ENCODE measurements at places on chromosomes 6 and 20.

DNA sequence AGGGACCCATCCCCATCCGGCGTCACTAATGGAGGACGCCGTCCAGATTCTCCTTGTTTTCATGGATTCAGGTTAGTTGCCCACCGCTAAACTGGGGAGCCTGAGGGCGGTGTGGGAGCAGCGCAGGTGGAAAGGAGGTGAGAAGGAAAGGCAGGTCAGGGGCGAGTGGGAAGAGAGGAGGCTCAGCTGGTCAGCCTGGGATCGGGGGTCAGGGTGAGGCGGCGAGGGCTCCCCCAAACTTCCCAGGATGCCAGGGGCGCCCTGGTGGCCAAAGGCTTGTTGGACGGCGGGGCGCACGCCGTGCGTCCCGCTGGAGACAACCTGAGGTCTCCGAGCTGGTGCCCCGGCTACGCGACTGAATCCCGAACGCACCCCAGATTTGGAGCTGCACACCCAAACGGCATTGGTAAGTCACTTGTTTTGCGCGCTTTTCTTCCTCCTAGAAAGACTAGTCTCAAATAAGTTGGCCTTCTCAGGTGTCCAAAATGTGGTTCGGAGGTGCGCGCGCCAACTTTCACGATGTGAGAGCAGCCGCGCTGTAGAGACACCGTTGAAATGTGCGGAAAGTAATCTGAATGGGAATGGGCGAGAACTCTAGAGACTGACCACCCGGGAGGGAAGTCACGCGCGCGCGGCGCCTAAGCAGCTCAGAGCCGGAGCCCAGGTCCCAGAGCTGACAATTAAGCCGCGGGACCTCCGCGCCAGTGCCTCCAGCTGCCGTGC is 9.7 kb downstream of the GNAS-AS1 start:
- DNase-seq: no peak

DNA sequence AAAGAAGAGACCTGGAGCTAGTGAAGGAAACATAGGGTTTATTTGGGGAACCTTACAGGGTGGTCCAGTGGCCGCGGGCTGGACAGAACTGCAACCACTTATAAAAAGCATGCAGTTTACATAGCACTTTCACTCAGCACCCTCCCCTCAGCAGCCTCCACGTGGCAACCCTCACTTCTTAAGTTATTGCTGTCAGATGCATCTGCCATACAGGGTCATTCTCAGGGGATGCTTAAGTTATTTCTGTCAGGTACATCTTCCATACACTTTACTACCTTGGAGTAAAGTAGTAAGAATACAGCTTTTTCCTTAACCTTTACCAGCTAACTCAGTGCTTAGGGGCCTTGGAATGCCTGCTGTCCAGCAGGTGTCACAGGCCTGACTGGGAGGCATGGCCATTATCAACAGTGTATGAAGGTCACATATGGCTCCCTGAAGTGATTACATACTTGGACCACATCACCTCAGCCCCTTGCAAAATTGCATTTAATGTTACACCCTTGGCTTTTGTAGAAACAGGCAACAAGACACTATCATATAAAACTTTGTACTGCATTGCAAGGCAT is 2.0 kb upstream of the NOL7 start:
- no peak for DNase-seq

DNA sequence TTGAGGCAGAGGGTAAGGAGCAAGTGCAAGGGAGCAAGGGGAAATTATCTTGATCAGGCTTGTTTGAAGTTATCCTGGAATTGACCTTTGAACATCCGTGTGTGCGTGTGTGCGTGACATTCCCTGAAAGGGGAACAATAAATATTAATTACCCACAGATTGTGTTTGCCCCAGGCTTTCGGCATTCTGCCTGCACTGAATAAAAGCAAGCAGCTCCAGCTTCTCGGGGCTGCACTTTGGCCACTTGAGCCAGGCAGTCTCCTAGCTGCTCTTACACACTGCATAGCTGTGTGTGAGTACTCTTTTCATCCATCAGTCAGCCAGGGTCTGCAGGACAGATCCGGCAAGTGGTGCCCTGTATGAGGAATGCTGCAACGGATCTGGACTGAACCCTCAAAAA is 107.7 kb upstream of the BTN3A2 start:
- DNase-seq: no peak

GRCh38 chr6:143675946-143676345 is 1.8 kb upstream of the PHACTR2 start:
- DNase-seq: no peak

DNA sequence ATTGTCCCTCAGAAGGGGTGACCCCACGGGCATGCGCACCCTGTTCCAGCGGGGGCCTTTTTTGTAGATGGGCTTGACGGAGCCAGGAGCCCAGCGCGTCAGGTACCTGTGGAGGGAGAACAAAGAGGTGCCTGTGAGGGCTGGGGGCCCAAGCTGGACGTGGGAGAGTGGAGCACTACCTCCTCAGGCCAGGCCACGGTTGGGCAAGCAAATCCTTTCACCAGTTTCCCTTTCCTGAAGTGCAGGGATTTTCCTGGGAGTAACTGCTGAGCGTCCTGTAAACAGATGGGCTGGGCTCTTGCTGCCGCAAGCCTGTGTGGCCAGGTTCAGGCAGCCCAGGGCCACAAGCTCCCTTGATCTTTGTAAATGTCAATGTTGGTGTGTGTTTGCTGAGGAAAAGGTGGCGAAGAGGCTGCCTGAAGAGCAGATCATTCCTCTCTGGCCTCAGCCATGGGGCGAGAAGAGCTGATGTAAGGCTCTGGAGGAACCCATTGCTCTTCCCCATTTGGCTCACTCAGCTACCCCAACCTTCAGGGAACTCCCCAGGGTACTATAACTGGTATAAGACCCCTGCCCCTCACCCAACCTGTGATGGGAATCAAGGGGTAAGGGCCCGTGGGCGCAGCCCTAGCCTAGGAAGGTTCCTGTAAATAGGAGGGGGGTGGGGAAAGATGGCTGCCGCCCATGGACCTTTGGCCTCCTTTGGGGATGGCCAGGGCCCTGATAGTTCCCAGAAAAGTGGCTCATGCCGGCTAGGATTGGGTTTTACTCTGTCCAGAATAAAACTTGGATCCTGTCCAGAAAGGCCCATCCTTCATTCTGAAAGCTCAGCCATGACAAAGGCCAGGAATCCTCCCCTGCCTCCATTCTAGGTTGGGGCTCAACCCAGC is 15.5 kb downstream of the MRPS18A start:
- no peak for DNase-seq

DNA sequence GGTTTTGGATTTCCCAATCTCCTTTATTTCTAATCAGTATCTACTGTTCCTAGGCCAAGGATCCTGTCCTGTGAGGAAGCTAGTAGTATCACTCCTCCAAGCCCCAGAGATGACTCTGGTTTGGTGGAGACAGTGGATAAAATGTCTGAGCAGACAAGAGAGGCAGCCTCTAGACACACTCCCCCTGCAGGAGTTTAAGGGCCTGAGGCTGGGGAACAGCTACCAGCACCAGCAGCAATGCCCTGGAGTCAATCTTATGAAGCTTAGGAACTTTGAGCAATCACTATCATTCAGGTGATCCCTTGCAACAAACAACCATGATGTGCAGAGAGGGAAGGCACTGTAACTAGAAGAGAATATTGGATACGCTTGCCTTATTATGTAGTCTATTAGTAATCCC is 384.7 kb upstream of the ID4 start:
- DNase-seq: no peak

- no peak for DNase-seq
Observed at GRCh38 chr6:167397712-167398111, 72.8 kb downstream of the TTLL2 start.

- DNase-seq: no peak
Observed at GRCh38 chr6:25315194-25316177, 36.3 kb downstream of the CARMIL1 start.

DNA sequence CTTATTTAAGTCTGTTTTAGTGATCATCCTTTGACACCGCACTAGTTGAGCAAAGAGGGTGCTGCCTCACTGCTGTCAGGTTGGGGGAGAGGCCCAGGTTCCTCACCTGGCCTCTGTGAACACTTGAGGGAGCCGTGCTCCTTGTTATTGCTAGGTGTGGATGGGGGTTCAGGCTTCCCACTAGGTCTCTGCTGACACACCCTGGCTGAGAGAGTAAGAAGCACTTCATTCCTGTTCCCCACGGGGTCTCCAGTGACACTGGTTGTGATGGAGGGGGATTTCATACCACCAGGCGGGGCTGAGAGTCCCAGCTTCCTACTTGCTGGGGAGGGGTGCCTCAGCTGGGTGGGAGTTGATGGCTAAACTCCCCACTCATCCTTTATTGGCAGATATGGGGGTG is 11.1 kb upstream of the NOTCH4 start:
- DNase-seq: no peak

DNA sequence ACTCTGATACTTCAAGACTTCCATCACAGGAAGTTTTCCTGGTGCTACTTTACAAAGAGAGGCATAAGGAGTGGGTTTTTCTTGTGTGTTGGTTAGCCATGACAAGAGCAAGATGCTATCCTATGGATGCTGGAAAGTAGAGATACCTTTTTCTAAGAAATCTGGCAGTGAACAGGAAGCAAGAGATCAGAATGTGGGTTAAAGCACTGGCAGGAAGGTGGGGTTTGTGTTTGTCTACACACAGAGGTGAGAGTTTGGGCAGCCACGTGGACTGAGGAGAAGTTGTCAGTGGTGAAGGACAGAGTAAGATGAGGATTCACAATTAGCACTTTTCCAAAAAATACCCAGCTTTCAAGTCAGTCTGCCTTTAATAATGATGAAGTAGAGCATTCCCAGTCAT is 17.9 kb downstream of the SLC2A12 start:
- no peak for DNase-seq

DNA sequence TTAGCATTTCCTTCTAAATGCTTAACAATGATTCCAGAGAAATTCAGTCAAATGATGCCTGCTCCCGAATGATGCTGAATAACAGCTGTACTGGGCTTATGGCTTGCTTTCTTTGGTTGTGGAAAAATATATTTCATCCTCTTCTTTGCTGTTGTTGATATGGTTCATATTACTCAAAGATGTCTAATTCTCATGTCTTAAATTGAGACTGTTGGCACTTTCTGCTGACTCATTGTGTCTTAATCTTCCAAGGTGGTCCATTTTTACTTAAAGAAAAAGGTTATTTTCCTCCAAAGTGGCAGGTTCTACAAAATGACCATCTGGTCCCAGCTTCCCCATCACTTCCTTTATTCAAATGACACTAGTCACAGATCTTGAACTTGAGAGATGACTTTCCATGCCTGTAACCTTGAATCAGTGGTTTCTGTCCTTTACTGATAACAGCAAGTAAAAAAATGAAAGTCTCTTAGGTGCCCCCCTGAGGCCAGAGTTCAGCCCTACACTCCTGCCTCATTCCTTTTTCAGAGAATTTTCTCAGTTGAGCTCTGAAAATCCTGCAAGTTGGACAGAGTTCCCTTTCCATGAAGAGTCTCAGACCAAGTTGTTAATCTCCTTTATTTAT is 6.9 kb downstream of the SNAP25 start:
- DNase-seq: no peak

DNA sequence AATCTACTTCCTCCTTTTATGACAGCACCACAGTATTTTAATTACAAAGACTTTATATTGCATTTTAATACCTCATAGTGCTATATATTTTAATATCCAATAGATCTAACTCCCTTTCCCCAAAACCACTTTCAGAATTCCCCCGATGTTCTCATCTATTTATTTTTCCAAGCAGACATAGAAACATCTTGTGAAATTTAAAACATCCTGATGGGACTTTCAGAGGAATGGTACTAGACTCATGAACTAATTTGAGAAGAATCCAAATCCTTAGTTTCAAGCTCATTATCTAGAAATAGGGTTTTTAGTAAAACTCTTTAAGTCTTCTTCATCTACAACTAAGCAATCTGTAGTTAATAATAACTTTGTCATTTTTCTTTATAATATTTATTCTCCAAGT is 97.0 kb downstream of the TRERF1 start:
- DNase-seq: no peak

- no peak for DNase-seq
Observed at GRCh38 chr20:60030471-60030870, 72.2 kb downstream of the CDH26 start.

DNA sequence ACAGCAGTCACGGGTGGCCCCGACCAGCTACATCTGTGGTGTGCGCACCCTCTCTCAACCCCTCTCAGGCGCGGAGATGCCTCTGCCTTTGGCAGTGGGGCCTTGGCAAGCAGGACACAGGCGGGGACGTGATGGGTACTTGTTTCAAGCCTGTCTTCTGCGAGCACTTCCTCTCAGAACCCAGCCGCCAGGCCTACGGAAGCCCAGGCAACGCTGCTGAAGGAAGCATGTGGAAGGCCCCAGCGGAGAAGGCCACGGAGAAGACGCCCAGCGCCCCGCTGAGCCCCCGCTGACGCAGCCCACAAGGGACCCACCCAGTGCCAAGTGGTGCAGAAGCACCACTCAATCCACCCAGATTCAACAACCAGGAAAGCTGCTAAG is 13.0 kb downstream of the SERPINB6 start:
- DNase-seq: no peak

- DNase-seq: no peak
Observed at GRCh38 chr6:45027126-45027525, 301.0 kb upstream of the RUNX2 start.

- DNase-seq: no peak
Observed at GRCh38 chr6:117615750-117616390, 13.6 kb upstream of the GOPC start.

DNA sequence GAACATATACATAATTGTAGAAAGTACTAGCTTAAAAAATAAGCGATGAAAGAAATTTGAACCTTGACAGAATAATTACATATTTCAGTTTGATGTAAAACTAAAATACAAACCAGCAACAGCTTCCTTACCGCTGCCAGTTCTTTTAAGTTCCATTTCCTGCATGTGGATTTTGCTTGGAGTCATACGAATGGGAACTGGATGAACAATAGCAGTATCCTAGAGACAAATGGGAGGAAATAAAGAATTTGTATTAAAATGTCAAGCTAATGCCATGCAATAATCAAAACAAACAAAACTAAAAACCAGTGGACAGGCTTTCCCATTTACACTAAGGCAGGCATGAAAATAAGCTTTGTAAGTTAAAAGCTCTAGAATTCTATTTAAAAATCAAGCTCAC is 67.1 kb downstream of the REPS1 start:
- no peak for DNase-seq

- no peak for DNase-seq
Observed at GRCh38 chr6:45791211-45792168, 224.2 kb downstream of the CLIC5 start.

GRCh38 chr6:97092673-97093305 is 168.3 kb downstream of the KLHL32 start:
- DNase-seq: no peak

DNA sequence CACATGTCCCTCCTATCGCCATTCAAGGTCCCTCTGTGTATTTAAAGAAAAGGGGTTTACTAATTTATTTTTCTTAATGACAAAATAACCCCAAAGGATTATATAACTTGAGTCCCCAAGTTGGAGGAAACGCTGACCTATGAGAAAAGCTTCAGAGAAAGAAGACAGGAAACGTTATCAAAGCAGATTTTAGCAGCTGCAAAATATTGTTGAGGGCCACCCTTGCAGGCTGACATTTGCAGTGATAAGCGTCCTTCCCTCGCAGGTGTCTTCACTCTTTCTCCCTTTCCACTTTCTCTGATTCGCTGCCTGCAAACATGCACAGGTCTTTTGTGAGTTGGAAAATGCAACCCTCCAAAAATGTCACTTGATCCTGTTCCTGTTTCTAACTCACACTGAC is 103.2 kb upstream of the RIPOR2 start:
- no peak for DNase-seq

- DNase-seq: no peak
Observed at GRCh38 chr20:6053776-6054688, at the start of gene LRRN4. TSS of gene LRRN4 (minus strand) at chr20:6054060. CDS start at chr20:6052799, 1,261 bp downstream.

- peak; percentile 34 for DNase-seq
Observed at GRCh38 chr6:27237089-27237803, 10.3 kb upstream of the PRSS16 start.
